T-cell (primary cell): ENCODE measurements at places on chromosomes 11 and 22.

DNA sequence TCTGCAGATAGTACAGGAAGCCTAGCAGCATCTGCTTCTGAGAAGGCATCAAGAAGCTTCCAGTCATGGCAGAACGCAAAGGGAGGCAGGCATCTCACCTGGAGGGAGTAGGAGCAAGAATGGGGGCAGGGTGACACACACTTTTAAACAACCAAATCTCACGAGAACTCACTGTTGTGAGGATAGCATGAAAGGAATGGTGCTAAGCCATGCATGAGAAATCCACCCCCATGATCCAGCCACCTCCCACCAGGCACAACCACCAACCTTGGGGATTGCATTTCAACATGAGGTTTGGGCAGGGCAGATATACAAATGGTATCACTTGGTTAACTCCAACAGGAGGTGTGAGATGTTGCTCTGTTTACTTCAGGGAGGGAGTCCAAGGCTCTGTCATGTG lies 612.0 kb upstream of the KIRREL3 start:
- no peak overlapping the region for H3K27ac ChIP-seq
- H3K27me3 ChIP-seq = no peaks in the 10 kb centered on the region
- no peak for DNase-seq
- no peaks in the 10 kb centered on the region for H3K36me3 ChIP-seq
- no peak overlapping the region for H3K4me3 ChIP-seq

DNA sequence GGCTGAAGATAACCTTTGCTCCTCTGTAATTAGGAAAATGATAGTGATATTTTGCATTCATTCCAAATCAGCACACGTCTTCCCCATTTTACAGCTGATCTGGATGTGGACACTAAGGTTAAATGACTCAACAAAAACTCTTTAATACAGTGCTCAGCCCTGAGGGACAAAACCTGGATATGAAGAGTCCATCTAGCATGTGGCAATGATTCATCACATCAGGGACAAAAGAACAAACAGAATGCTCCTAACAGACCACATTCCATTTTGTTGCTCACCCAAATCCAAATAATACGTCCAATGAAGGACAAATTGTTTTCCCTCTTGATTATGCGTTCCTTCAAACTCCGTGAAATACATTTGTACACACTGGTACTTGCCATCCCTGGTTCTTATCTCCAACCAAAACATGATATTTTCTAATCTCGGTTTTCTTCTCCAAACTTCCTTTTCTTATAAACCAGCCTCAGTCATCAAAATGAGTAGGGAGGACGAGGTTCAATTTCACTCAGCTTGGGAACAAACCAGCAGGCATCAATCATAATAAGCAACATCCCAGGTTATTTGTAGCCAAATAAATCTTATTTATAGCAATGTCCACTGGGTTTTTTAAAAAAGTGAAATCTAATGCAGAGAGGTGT lies 53.7 kb upstream of the MTMR2 start:
- DNase-seq = no peak
- no peaks in the 10 kb centered on the region for H3K4me1 ChIP-seq
- no peak overlapping the region for H3K4me3 ChIP-seq
- H3K27ac ChIP-seq = no peak overlapping the region
- peaks cover 2% of the 10 kb centered on the region for H3K36me3 ChIP-seq

GRCh38 chr11:128551611-128552335 lies 35.6 kb downstream of the ETS1 start:
- DNase-seq = no peak
- H3K4me1 ChIP-seq = peaks cover 67% of the 10 kb centered on the region
- no peaks in the 10 kb centered on the region for H3K27me3 ChIP-seq

- H3K4me1 ChIP-seq = peaks cover 16% of the 10 kb centered on the region
- peaks cover 4% of the 10 kb centered on the region for H3K27me3 ChIP-seq
- peaks cover 4% of the 10 kb centered on the region for H3K36me3 ChIP-seq
- DNase-seq = no peak
- H3K27ac ChIP-seq = peak overlapping the region; percentile 54
Observed at GRCh38 chr11:1763336-1763795, 361 bp downstream of the CTSD start.

GRCh38 chr11:85988780-85989179 lies 80.1 kb downstream of the PICALM start:
- no peak for DNase-seq
- no peaks in the 10 kb centered on the region for H3K4me1 ChIP-seq
- no peak overlapping the region for H3K27ac ChIP-seq
- no peak overlapping the region for H3K4me3 ChIP-seq

DNA sequence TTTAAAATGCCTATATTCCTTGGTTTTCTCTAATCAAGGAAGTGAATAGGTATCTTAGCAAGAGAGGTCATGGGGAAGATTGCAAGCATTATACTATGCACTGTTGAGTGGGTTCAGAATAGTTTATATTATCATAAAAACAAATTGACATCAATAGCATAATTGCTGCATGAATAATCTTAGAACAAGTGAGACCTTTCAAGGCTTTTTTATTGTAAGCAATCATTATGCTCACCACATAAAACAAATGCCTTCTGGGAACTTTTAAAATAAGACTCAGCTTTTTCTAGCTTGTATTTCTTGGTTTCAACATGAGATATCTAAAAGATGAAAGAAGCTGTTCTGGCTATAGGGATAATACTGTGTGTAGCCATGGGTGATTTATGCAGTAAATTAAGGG lies 135.6 kb upstream of the ZC3H12C start:
- no peak for DNase-seq
- no peaks in the 10 kb centered on the region for H3K4me1 ChIP-seq
- H3K36me3 ChIP-seq = no peaks in the 10 kb centered on the region
- H3K27me3 ChIP-seq = no peaks in the 10 kb centered on the region
- no peak overlapping the region for H3K27ac ChIP-seq

DNA sequence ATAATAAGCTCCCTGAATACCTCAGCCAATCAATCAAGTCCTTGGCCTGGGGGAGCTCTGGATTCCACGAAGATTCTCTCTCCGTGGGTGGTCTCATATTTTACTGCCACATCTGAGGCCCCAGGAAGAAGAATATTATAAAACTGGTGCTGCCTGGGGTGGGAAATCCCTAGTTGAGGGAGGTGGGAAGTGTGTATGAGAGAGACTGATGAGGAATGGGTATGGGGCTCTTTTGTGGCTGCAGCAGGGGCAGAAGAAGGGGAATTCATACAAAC lies 71.5 kb downstream of the SYN3 start:
- no peaks in the 10 kb centered on the region for H3K4me1 ChIP-seq
- H3K4me3 ChIP-seq = no peak overlapping the region
- no peaks in the 10 kb centered on the region for H3K36me3 ChIP-seq
- H3K27ac ChIP-seq = no peak overlapping the region
- no peak for DNase-seq
- no peaks in the 10 kb centered on the region for H3K27me3 ChIP-seq
